Naive thymus-derived CD4-positive, alpha-beta T cell (primary cell): ENCODE measurements at places on chromosomes 3 and 15.
A peak's percentile ranks its signal among the peaks of the same experiment; 100 is the strongest.

GRCh38 chr15:27797765-27798164 is 301.4 kb downstream of the OCA2 start:
- no peaks in the 10 kb centered on the region for H3K36me3 ChIP-seq
- H3K27ac ChIP-seq: no peak overlapping the region
- no peak for DNase-seq
- H3K27me3 ChIP-seq: no peaks in the 10 kb centered on the region
- H3K4me1 ChIP-seq: no peaks in the 10 kb centered on the region

GRCh38 chr3:54426381-54426780 is 304.0 kb downstream of the CACNA2D3 start:
- no peaks in the 10 kb centered on the region for H3K36me3 ChIP-seq
- H3K4me1 ChIP-seq: no peaks in the 10 kb centered on the region
- no peak for DNase-seq
- H3K27me3 ChIP-seq: no peaks in the 10 kb centered on the region
- no peak overlapping the region for H3K27ac ChIP-seq

DNA sequence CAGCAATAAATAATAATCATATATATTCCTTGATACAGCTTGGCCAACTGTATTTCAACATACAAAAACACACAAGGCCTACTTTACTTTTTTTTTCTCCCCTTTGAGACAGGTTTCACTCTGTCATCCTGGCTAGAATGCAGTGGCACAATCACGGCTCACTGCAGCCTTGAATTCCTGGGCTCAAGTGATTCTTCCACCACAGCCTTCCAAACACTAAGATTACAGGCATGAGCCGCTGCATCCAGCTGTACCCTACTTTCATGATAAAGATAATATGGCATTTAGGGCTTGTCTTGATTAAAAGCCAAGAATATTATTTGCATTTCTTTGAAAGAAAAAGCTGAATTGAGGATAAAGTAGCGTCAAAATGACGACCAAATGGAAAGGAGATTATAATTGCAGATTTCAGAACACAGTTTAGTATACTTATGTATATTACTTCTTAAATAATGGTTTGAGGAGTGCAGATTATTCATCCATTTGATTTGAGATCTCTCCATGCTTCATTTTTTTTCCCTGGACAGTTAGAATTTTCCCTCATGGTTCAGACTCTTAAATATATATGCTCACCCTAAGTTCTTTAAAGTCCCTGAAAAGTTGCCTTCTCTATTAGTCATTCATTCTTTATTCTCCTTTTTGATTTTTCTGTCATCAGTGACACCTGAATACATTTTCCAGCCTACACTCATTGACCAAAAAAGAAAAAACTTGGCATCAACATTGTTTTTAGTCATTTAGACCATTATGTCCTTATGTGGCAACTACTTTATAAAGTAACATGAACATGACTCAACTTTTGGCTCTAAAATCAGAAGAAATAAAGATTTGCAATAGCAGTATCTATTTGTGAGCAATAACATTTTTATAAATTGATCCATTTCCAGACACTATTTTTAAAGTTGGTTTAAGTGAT is 48.5 kb upstream of the MLF1 start:
- H3K4me3 ChIP-seq: no peak overlapping the region
- no peaks in the 10 kb centered on the region for H3K36me3 ChIP-seq
- DNase-seq: no peak
- H3K27ac ChIP-seq: no peak overlapping the region
- no peaks in the 10 kb centered on the region for H3K4me1 ChIP-seq

GRCh38 chr15:98647026-98647773 is 1.1 kb upstream of the IGF1R start:
- peak overlapping the region; percentile 80 for H3K27ac ChIP-seq
- H3K4me1 ChIP-seq: peaks cover 3% of the 10 kb centered on the region
- DNase-seq: peak; percentile 86

GRCh38 chr15:99732751-99733267 is 428 bp downstream of the LYSMD4 start:
- peak overlapping the region; percentile 70 for H3K4me3 ChIP-seq
- no peaks in the 10 kb centered on the region for H3K27me3 ChIP-seq

GRCh38 chr3:50661321-50661837 is 13.3 kb upstream of the DOCK3 start:
- peaks cover 4% of the 10 kb centered on the region for H3K4me1 ChIP-seq
- H3K4me3 ChIP-seq: no peak overlapping the region
- H3K27me3 ChIP-seq: no peaks in the 10 kb centered on the region
- no peaks in the 10 kb centered on the region for H3K36me3 ChIP-seq
- no peak for DNase-seq

GRCh38 chr15:48336940-48337339 is 5.7 kb downstream of the DUT start:
- peaks cover 44% of the 10 kb centered on the region for H3K36me3 ChIP-seq
- no peak overlapping the region for H3K4me3 ChIP-seq
- H3K27ac ChIP-seq: no peak overlapping the region
- no peaks in the 10 kb centered on the region for H3K27me3 ChIP-seq
- DNase-seq: no peak

- H3K4me1 ChIP-seq: no peaks in the 10 kb centered on the region
- DNase-seq: no peak
- no peak overlapping the region for H3K4me3 ChIP-seq
- H3K27me3 ChIP-seq: no peaks in the 10 kb centered on the region
Observed at GRCh38 chr3:112884678-112885290, 38.1 kb upstream of the CD200R1L start.

- H3K27me3 ChIP-seq: no peaks in the 10 kb centered on the region
- no peak for DNase-seq
- H3K36me3 ChIP-seq: no peaks in the 10 kb centered on the region
- no peak overlapping the region for H3K4me3 ChIP-seq
- H3K4me1 ChIP-seq: no peaks in the 10 kb centered on the region
Observed at GRCh38 chr15:67605871-67606270, 63.4 kb downstream of the MAP2K5 start.

DNA sequence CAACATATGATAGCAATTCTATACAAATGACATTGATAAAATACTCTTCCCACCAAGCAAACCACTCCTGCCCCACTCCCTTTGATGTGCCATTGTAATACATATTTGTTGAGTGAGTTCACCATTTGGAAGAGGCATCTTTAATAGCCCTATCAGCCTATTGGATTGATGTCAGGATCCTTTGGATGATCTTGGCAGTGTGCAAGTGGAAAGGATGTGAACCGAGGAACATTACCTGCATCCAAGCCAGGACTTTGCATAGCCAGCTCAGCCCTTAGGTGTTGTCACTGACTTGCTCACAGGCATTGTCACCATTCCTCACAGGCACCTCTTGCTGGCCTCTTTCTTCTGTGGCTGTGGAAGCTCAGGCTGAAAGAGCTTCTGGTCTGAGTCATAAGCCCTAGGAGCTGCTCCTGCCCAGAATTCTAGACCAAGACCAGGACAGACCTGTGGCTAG is 16.5 kb upstream of the TIMP4 start:
- H3K27me3 ChIP-seq: no peaks in the 10 kb centered on the region
- H3K36me3 ChIP-seq: no peaks in the 10 kb centered on the region
- H3K4me3 ChIP-seq: no peak overlapping the region
- no peak overlapping the region for H3K27ac ChIP-seq
- DNase-seq: no peak

- H3K4me1 ChIP-seq: no peaks in the 10 kb centered on the region
- H3K27ac ChIP-seq: no peak overlapping the region
- H3K27me3 ChIP-seq: no peaks in the 10 kb centered on the region
- no peaks in the 10 kb centered on the region for H3K36me3 ChIP-seq
- no peak for DNase-seq
Observed at GRCh38 chr3:46705751-46706552, 4.8 kb downstream of the TMIE start.

DNA sequence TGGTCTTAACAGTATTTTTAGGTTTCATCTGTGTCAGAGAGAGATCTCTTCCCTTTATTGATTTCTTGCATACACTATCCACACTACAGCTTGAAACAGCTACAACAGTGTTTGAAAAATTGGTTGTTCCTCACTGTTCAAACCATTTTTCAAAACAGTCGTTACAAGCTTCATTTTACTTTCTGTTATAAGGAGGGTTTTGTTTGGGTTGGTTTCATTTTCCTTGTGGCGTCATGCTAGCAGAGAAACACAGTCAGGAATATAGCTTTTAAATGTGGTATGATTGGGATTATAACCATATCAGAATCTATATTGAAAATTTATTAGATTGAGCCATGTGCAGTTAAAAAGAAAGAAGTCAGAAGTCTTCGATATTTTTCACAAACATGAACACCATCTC is 400.6 kb downstream of the ZBTB20 start:
- DNase-seq: no peak
- no peaks in the 10 kb centered on the region for H3K36me3 ChIP-seq
- no peak overlapping the region for H3K27ac ChIP-seq
- no peak overlapping the region for H3K4me3 ChIP-seq
